ENCODE measurements at places on chromosomes 5 and 9. TPM values are rescaled to one million over a fixed set of nuclear protein-coding genes. Genes with fewer than 3 reads are reported as not detected.

Gene PCDHA13
- total RNA-seq = not detected

Gene NTNG2
- total RNA-seq = 3.8 TPM

- DNase-seq = no peak
- peaks cover 3% of the 10 kb centered on the region for H3K4me1 ChIP-seq
- no peak overlapping the region for H3K27ac ChIP-seq
- no peaks in the 10 kb centered on the region for H3K36me3 ChIP-seq
- H3K4me3 ChIP-seq = no peak overlapping the region
These were observed 22.1 kb upstream of the GALNT10 start for GRCh38 chr5:154168395-154168794.

Gene FXN
- 56.7 TPM for total RNA-seq

Gene LRRC26
- 0.34 TPM for total RNA-seq

Gene PCA3
- not detected for total RNA-seq

DNA sequence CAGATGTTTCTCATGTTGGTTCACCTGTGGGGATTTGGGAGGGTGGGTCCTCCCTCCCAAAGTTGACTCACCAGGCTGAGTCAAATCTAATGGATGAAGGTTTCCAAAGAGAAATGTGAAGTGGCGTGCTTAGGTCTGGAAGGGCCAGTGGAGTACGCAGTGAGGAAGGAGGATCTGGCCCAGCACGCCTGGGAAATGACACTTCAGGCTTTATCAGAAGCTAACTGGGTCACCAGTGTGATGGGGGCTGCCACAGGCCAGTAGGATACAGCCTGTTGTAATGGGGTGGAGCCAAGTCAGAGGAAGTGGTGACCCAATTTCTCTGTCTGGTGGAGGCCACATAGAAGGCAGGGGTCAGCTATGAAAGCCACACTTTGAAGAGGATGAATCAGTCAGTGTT lies 18.0 kb downstream of the POLR1E start:
- no peak for DNase-seq
- H3K4me3 ChIP-seq = no peak overlapping the region
- peaks cover 62% of the 10 kb centered on the region for H3K36me3 ChIP-seq
- no peak overlapping the region for H3K27ac ChIP-seq

DNA sequence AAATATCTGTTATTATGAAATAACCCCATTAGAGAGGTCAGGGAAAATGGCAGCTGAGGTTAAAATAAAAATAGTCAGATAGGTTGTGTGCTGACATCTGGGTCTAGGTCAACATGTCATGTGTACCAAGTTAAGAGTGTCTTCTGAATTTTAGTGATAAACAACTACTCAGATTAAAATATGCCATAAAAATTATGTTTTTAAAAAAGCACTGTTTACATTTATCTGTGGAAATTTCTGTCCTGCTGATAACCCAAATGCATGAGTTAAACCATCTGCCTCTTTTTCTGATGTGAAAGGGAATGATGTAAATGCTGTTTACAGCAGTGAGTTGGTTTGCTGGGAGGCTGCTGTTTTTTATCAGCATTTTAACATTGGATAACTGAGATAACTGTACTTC lies 361.2 kb upstream of the TARS1 start:
- H3K36me3 ChIP-seq = no peaks in the 10 kb centered on the region
- H3K4me1 ChIP-seq = no peaks in the 10 kb centered on the region
- H3K27me3 ChIP-seq = no peaks in the 10 kb centered on the region
- H3K27ac ChIP-seq = no peak overlapping the region
- no peak overlapping the region for H3K4me3 ChIP-seq

DNA sequence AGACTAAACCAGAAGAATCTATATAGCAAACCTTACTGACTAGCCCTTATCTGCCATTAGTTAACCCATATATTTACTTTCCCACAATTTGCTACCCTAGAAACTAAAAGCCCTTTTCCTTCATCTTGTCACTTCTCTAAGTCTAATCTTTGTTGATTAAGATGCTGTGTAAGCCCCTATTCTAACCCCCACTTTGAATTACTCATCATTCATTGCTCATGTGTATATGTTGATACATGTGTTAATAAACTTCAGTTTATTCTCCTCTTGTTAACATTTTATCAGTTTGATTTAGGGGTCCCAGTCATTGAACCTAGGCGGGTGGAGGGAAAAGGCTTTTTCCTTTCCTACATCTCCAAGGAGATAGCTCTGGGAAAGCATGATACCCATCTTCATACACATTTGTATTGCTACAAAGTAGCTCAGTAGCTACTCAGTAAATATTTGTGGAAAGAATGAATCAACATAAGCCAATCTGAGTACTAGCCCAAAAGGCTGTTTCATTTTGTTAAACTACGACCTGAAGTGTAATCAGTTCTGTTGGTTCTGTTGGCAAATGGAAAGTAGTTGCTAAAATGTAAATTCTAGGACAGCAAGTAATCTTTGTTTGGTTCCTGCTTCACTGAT lies 35.1 kb upstream of the NDFIP1 start:
- peak overlapping the region; percentile 96 for H3K27ac ChIP-seq
- H3K4me1 ChIP-seq = peaks cover 42% of the 10 kb centered on the region
- H3K36me3 ChIP-seq = peaks cover 2% of the 10 kb centered on the region
- no peaks in the 10 kb centered on the region for H3K27me3 ChIP-seq

Gene ANXA2R
- 2.5 TPM for total RNA-seq

DNA sequence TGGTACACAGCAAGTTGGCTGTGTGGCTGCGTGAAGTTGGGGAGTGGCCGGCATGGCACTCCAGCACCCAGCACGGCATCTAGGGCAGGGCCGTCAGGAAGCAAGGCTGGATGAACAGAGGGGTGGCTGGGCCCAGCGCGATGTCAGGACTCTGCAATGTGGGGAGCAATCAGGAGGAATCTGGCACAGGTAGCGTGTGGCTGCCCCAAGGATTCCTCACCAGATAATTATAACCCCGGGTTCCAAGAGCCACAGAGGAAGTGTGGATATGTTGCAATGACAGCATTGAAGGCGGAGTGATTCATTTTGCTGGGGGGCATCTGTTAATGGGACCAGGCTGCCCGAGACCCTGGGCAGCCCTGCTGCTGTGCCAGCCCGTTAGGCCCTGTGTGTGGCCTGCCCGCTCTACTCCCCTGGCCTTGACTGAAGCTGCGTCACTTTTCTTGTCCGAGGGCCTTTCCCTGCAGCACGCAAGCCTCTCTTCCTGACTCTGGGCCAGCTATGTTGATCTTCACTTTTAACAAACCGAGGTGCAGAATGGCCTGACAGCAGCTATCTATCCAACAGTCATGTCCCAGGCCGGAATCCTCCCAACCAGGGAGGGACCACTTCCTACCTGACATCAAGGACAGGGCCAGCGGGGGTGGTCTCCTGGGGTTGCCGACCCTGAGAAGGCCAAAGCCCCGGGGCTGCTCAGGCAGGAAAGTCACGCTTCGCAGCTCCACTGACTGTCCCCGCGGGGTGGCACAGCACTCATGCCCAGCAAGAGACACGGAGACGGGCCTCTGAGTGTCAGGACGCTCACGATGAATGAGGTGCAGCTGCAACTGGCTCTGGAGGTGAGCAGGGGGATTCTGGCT lies 118.0 kb upstream of the PHYKPL start:
- H3K4me1 ChIP-seq = no peaks in the 10 kb centered on the region
- no peak for DNase-seq
- H3K36me3 ChIP-seq = no peaks in the 10 kb centered on the region
- H3K27ac ChIP-seq = no peak overlapping the region

DNA sequence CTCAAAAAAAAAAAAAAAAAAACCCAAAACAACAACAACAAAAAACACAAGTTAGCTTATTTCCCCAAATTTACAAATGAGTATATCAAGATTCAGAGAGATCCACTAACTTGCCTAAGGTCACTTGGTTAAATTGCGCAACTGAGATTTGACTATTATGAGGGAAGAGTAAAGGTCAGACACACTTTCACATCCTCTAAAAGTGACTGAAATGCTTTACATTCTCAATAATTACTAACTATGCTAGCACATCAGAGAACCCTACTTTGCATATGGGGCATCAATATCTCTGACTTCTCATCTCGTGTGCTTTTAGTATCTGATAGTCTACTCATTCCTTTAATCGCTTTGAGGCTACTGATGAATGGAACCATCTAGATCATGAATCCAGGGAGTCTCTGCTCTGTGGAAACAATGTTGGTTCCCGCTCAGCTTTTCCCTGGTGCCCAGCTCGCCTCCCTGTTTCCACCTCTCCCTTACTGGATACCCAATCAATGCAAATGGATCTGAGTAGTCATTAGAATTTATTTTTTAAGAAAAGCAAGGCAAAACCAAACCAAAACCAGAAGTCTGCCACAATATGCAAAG lies 182.1 kb upstream of the TRIM32 start:
- no peak overlapping the region for H3K4me3 ChIP-seq
- H3K27ac ChIP-seq = no peak overlapping the region
- H3K27me3 ChIP-seq = no peaks in the 10 kb centered on the region

DNA sequence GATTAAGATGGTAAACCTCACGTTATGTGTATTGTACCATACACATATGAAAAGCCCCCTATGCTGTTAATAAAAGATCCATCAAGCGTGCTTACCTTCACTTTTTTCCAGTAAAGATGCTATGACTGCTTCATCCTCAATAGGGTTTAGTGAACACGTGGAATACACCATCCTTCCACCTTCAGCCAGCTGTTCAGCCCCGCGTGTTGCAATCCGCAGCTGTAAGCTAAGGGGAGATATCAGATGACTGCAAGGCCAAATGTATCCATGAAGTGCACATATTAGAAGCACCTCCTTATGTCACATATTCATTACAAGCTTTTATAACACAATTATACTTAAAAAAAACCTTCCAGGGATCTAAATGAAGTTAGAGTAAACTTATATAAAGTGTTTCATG lies 16.2 kb downstream of the NSUN2 start:
- peaks cover 83% of the 10 kb centered on the region for H3K36me3 ChIP-seq
- no peak for DNase-seq
- H3K27ac ChIP-seq = no peak overlapping the region
- no peak overlapping the region for H3K4me3 ChIP-seq
- no peaks in the 10 kb centered on the region for H3K27me3 ChIP-seq
- peaks cover 24% of the 10 kb centered on the region for H3K4me1 ChIP-seq

DNA sequence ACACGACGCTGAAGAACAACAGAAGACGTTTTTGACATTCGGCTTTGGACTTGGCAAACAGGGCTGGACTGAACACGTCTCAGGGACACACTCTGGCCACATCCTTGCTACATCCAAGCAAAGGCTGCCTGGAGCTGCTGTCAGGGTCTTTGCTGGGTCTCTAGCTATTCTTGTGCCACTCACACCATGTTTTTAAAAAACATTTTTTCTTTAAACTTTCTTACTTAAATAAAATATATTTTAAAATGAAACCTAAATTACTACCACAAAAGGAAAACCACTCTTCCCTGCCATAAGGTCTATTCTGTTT lies 128.3 kb upstream of the PHYKPL start:
- no peak for DNase-seq
- H3K4me3 ChIP-seq = no peak overlapping the region
- H3K36me3 ChIP-seq = no peaks in the 10 kb centered on the region
- H3K27ac ChIP-seq = no peak overlapping the region
- H3K4me1 ChIP-seq = peaks cover 1% of the 10 kb centered on the region

DNA sequence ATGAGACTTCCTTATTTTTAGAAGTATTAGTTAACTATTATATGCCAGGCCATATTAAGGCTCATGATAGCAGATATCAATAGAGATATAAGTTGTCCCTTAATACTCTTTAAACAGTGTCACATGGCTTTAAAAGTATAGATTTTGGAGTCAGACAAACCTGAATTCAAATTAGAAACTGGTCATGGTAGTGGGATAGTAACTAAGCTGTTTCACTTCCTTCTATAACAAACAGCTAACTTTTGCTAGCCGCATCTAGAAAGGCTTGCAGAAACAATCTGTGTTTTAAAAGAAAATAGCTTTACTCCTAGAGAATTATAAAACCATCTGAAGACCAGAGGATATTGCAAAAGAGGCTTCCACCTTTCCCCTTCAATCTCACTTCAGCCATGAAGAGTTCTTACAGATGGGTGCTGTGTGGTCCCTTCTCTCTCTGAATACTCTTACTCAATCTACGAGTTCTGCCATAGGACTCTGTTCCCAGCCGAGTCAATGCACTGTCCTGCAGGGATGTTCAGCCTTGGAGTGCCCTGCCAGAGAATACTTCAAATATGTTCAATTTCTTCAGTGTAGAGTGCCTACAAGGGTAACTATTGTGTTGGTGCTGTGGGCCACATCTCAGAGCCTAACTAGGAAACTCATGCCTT lies 810.2 kb downstream of the EFNA5 start:
- peaks cover 4% of the 10 kb centered on the region for H3K4me1 ChIP-seq
- H3K4me3 ChIP-seq = no peak overlapping the region
- no peaks in the 10 kb centered on the region for H3K27me3 ChIP-seq
- H3K27ac ChIP-seq = no peak overlapping the region
- no peaks in the 10 kb centered on the region for H3K36me3 ChIP-seq

DNA sequence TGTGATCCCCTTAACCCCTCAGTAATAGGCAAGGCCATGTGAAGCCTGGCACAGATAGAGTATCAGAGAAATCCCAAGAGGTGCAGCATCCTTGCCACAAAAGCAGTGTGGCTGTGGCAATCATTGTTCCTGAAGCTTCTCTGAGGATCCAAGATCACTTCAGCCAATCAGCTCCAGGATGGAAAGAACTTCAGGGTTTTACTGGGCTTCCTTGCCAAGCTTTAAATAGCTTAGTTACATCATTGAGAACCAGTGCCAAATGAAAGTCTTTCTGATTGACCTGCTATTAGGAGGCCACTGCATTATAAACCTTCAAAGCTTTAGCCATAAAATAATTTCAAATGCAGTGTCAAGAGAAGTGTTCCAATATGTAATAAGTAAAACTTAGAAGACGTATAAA lies 430.6 kb downstream of the PIK3R1 start:
- peaks cover 14% of the 10 kb centered on the region for H3K27me3 ChIP-seq
- H3K4me3 ChIP-seq = no peak overlapping the region
- no peaks in the 10 kb centered on the region for H3K4me1 ChIP-seq
- H3K36me3 ChIP-seq = no peaks in the 10 kb centered on the region
- no peak for DNase-seq

Gene LURAP1L
- not detected for total RNA-seq

Data from activated T-helper 2 cell treated with anti-CD3 and anti-CD28 coated beads, Interferon-gamma antibody, Interleukin-2, Interleukin-4, amounts not matched to agents 10 μg/mL and 5 μg/mL and 100 μg/mL, durations not matched to agents 14 hours and 24 hours and 36 hours (primary cell).